Gastrocnemius medialis (tissue), 4 donors: ENCODE measurements at places on chromosomes 16 and 17. TPM values are rescaled to one million over a fixed set of nuclear protein-coding genes. Genes with fewer than 3 reads are reported as not detected.

- no peak overlapping the region for H3K4me3 ChIP-seq
- H3K27me3 ChIP-seq, result peaks cover 4% of the 10 kb centered on the region
- no peaks in the 10 kb centered on the region for H3K36me3 ChIP-seq
- no peak for DNase-seq
- H3K4me1 ChIP-seq, result peaks cover 3% of the 10 kb centered on the region
- H3K27ac ChIP-seq, result peak overlapping the region; percentile 84
Measured at GRCh38 chr16:66359012-66359411, 7.5 kb upstream of the CDH5 start.

- peaks cover 42% of the 10 kb centered on the region for H3K4me1 ChIP-seq
- H3K4me3 ChIP-seq, result no peak overlapping the region
- H3K27me3 ChIP-seq, result no peaks in the 10 kb centered on the region
Measured at GRCh38 chr17:21296097-21297025, 11.8 kb downstream of the MAP2K3 start.

GRCh38 chr17:43755389-43755875 is 3.2 kb downstream of the SOST start:
- DNase-seq, result no peak
- H3K4me3 ChIP-seq, result no peak overlapping the region
- peaks cover 24% of the 10 kb centered on the region for H3K27me3 ChIP-seq
- no peaks in the 10 kb centered on the region for H3K36me3 ChIP-seq

- no peaks in the 10 kb centered on the region for H3K36me3 ChIP-seq
- no peak overlapping the region for H3K27ac ChIP-seq
- no peak for DNase-seq
- peaks cover 13% of the 10 kb centered on the region for H3K4me1 ChIP-seq
- H3K4me3 ChIP-seq, result no peak overlapping the region
Measured at GRCh38 chr17:79915850-79916430, 76.7 kb upstream of the CBX4 start.

DNA sequence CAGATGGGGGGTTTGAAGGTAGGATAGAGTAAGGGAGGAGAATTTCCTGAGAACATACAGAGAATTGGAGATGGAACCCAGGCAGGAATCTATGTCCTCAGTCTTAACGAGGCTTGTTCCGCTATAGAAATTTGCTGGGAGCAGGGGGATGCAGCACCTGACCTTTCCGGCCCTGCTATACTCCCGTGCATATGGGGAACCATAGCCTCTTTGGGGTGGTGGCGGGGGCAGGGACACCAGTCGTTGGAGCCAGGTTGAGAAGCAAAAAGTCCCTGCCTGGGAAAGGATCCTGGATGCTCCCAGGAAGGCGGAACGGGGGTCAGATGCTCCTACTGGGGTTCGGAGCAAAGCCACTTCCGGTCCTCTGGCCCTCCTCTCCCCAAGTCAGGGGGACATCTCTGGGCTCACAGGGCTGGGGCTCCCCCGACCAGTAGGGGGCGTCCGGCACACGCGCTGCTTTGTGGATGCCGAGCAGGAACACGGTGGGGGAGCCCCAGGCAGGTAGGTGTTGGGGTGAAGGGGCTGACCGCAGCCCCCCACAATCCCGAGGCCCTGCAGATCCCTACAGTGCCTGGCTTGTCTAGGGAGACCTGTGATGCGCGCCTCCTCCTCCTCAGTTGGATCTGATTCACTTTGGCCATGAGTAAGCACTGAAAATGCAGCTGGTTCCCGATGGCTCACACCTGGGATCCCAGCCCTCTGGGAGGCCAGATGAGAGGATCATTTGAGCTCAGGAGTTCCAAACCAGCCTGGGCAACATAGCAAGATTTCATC is 15.5 kb upstream of the TFAP4 start:
- no peaks in the 10 kb centered on the region for H3K27me3 ChIP-seq
- DNase-seq, result peak; percentile 61
- no peak overlapping the region for H3K27ac ChIP-seq
- H3K4me3 ChIP-seq, result no peak overlapping the region
- H3K4me1 ChIP-seq, result peaks cover 28% of the 10 kb centered on the region

DNA sequence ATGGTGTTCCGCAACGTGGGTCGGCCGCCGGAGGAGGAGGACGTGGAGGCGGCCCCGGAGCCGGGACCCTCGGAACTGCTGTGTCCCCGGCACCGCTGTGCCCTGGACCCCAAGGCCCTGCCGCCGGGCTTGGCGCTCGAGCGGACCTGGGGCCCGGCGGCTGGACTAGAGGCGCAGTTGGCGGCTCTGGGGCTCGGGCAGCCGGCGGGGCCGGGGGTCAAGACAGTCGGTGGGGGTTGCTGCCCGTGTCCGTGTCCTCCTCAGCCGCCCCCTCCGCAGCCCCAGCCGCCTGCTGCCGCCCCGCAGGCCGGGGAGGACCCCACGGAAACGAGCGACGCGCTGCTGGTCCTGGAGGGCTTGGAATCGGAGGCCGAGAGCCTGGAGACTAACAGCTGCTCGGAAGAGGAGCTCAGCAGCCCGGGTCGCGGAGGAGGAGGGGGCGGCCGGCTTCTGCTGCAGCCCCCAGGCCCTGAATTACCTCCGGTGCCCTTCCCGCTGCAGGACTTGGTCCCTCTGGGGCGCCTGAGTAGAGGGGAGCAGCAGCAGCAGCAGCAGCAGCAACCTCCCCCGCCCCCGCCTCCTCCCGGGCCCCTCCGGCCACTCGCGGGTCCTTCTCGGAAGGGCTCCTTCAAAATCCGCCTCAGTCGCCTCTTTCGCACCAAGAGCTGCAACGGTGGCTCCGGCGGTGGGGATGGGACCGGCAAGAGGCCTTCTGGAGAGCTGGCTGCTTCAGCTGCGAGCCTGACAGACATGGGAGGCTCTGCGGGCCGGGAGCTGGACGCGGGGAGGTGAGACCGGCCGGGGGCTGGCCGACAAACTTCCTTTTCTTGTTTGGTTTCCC is 821 bp downstream of the SOCS7 start:
- no peaks in the 10 kb centered on the region for H3K27me3 ChIP-seq
- H3K4me1 ChIP-seq, result peaks cover 48% of the 10 kb centered on the region
- H3K4me3 ChIP-seq, result peak overlapping the region; percentile 70
- H3K27ac ChIP-seq, result peak overlapping the region; percentile 84
- H3K36me3 ChIP-seq, result no peaks in the 10 kb centered on the region

DNA sequence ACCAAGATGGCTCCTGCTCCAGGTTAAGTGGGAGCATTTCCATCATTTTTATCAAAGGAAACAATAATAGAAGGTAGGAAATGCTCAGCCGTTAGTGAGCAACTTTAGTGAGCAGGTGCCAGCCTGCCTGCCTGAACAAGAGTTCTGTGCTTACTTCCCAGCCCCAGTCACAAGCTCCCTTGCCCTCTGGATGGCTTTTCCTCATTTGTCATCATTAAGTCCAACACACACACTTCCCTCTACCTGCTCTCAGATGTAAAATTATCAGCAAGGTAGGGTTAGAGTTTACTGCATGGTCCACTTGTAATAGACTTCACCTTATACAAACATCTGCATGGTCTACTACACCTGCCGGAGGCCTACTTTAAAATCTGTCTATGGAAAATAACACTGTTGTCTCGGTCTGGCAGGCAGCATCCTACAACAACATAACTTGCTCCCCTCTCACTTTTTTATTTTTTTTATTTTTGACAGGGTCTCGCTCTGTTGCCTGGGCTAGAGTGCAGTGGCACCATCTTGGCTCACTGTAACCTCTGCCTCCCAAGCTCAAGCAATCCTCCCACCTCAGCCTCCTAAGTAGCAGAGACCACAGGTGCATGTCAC is 12.7 kb downstream of the TEX2 start:
- no peak overlapping the region for H3K4me3 ChIP-seq
- H3K4me1 ChIP-seq, result peaks cover 60% of the 10 kb centered on the region
- H3K27me3 ChIP-seq, result no peaks in the 10 kb centered on the region
- DNase-seq, result no peak
- H3K36me3 ChIP-seq, result no peaks in the 10 kb centered on the region

CRISPLD2 gene
- total RNA-seq, result 41.4 TPM

- no peak for DNase-seq
- H3K27me3 ChIP-seq, result no peaks in the 10 kb centered on the region
- no peaks in the 10 kb centered on the region for H3K36me3 ChIP-seq
- no peaks in the 10 kb centered on the region for H3K4me1 ChIP-seq
- no peak overlapping the region for H3K4me3 ChIP-seq
- no peak overlapping the region for H3K27ac ChIP-seq
Measured at GRCh38 chr17:30165960-30166359, 49.3 kb downstream of the NSRP1 start.

DPEP2 gene
- total RNA-seq, result 0.26 TPM

- no peak overlapping the region for H3K27ac ChIP-seq
- H3K27me3 ChIP-seq, result no peaks in the 10 kb centered on the region
- H3K36me3 ChIP-seq, result no peaks in the 10 kb centered on the region
- DNase-seq, result no peak
Measured at GRCh38 chr16:82328881-82329469, 159.0 kb upstream of the MPHOSPH6 start.

GRCh38 chr17:31552568-31552967 is 161.1 kb downstream of the RAB11FIP4 start:
- no peak for DNase-seq
- no peaks in the 10 kb centered on the region for H3K36me3 ChIP-seq
- no peak overlapping the region for H3K27ac ChIP-seq

DNA sequence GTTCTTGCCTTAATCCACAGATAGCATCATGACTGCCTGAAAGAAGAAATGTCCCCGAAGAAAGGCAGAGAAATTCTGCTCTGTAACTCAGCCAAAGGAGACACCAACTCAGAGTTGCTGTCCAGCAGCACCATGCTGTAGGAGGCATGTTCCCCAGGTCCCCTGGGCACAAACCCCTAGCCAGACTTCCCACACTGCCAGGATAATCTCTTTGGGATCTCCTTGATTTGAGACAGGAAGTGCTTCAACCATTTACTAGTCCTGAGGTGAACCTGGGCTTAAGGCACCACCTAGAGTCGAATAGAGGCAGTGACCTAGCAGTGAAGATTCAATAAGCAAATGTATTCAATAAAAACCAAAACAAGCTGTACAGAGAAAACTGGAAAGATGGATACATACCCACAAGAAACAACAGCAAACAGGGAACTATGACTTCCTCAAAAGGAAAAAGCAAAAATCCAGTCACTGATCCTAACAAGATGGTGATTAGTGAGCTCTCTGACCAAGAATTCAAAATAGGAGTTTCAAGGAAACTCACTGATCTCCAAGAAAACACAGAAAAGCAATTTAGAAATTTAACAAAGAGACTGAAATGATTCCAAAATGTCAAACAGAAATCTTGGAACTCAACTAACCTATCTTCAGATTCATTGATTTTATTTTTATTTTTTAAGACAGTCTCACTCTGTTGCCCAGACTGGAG is 5.7 kb downstream of the OR4D2 start:
- H3K27ac ChIP-seq, result no peak overlapping the region
- H3K36me3 ChIP-seq, result no peaks in the 10 kb centered on the region
- no peaks in the 10 kb centered on the region for H3K4me1 ChIP-seq
- H3K4me3 ChIP-seq, result no peak overlapping the region

MT3 gene
- total RNA-seq, result not detected

TP53TG3F gene
- not detected for total RNA-seq

DNA sequence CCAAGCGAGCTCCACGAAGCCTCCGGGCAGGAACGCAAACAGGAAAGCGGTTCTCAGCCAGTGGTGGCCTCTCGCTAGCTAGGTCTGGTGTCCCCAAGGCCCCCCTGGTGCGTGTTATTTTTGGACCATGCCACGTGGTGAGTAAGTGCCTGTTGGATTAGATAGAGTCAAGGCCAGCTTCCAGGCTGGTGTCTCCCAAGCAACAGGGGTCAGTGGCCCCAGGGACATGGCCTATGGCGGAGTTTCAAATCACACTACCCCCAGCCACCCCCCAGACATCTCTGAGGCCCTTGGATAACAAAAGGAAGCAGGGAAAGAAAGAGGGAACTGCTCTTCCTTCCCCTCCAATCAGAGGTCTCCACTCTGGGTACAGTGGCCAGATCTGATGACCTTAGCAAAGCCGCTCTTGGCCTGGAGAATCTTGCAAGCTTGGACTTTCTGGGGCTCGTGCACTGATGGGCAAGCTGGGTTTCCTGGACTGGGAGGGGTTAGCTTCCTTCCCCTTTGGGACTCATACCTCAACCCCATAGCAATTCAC is 58.2 kb downstream of the MAF start:
- H3K4me1 ChIP-seq, result peaks cover 18% of the 10 kb centered on the region
- peak overlapping the region; percentile 76 for H3K27ac ChIP-seq
- no peaks in the 10 kb centered on the region for H3K27me3 ChIP-seq
- peak; percentile 55 for DNase-seq

- no peak for DNase-seq
- no peak overlapping the region for H3K27ac ChIP-seq
- no peaks in the 10 kb centered on the region for H3K4me1 ChIP-seq
- no peaks in the 10 kb centered on the region for H3K36me3 ChIP-seq
- no peak overlapping the region for H3K4me3 ChIP-seq
- no peaks in the 10 kb centered on the region for H3K27me3 ChIP-seq
Measured at GRCh38 chr16:8751481-8752311, 45.7 kb downstream of the TMEM186 start.

FAM234A gene
- 246 TPM for total RNA-seq

SLC9A5 gene
- total RNA-seq, result 0.61 TPM

ICAM2 gene
- 39.7 TPM for total RNA-seq

DNA sequence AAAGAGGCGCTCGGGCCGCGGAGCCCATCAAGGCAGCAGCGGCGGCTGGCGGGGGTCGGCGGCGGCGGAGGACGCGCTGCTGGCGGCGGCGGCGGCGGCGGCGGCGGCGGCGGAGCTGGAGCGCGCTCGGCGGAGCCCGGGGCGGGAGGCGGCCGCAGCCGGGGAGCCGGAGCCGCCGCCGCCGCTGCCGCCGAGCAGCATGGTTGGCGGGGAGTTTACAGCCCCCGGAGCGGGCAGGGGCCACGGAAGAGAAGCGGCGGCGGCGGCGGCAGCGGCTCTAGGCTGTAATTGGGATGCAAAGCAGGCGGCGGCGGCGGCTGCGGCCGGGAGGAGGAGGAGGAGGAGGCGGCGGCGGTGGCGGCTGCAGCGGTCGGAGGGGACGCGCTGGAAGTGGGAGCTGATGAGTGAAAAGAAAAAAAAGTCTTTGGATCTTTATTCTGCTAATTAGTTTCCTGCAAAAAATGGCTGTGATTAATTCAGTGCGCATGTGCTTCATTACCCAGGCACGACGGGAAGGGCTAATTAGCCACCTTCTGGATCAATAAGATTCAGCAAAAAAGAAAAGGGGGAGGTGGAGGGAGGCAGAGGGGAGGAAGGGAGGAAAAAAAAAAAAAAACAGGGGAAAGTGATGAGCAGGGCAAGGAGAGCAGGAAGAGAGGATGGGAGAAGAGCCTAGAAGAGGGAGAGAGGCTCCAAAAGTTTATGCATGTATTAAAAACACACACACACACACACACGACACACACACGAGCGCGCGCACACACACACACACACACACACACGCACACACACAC is 10.9 kb upstream of the ZFHX3 start:
- H3K4me1 ChIP-seq, result peaks cover 33% of the 10 kb centered on the region
- H3K4me3 ChIP-seq, result peak overlapping the region; percentile 70
- DNase-seq, result no peak

TAT gene
- not detected for total RNA-seq

MPO gene
- 0.31 TPM for total RNA-seq

DNA sequence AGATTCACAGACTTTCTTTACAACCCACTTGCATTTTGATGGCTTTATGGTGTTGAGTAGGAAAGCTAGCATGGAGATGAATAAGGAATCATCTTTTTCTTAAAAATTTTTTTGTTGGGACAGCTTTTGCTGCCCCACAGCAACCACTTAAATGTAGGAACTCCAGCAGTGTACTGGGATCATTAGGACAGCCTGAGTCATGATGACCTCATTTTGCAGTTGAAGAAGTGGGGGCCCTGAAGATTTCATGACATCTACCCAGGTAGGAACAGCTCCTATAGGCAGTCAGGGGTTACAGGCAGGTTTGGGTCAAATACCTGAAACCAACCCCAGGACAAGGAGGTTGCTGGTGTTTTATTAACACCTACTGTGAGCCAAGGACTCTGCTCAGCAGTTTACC is 2.1 kb downstream of the METTL22 start:
- H3K27ac ChIP-seq, result no peak overlapping the region
- DNase-seq, result no peak
- peaks cover 31% of the 10 kb centered on the region for H3K36me3 ChIP-seq
- no peak overlapping the region for H3K4me3 ChIP-seq
- no peaks in the 10 kb centered on the region for H3K27me3 ChIP-seq
- peaks cover 27% of the 10 kb centered on the region for H3K4me1 ChIP-seq
